Activated B cell treated with CpG ODN at 0.5 μM for 24 hours (primary cell): ENCODE measurements at places on chromosomes 1 and 21. TPM values are rescaled to one million over a fixed set of nuclear protein-coding genes. Genes with fewer than 3 reads are reported as not detected.

DNA sequence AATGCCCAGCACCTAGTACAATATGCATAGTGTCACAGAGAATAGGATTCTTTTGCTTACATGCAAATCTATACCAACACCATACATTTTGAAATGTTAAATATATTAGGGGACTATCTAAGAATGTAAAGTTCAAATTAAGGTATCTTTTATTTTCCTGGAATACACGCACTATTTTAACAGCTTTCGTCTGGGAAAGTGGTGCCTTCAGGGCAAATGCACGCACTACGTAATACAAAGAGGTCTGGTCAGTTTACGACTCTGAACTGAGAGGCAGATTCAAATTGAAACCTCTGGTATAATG lies 931 bp downstream of the FUBP1 start:
- no peak for DNase-seq

TEDDM1 gene
- not detected in 2 replicates for total RNA-seq

- DNase-seq, result no peak
Measured at GRCh38 chr1:169768161-169768560, 26.5 kb downstream of the METTL18 start.

DNA sequence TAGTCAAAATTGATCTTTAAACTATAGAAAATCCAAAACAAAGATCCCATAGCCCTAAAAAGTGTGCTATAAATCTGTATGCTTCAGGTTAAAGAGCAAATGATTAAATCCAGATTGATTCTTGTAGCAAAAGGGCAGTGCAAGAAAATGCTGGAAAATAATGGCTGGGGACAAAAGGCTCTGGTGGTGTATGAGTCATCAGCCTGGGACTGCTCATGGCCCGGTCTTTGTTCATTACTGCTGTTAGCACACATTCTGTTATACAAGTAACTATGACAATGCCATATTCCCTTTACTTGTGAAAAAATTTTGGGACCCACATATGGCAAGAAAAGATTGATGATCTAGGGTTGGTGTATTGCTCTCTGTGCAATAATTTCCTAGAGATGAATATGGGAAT lies 89.1 kb downstream of the RWDD3 start:
- no peak for DNase-seq

ROR1 gene
- 1.8 and 2.2 TPM in 2 replicates for total RNA-seq

FCGR3B gene
- total RNA-seq, result not detected in 2 replicates

- no peak for DNase-seq
Measured at GRCh38 chr1:177355575-177355974, 184.8 kb downstream of the BRINP2 start.

DNA sequence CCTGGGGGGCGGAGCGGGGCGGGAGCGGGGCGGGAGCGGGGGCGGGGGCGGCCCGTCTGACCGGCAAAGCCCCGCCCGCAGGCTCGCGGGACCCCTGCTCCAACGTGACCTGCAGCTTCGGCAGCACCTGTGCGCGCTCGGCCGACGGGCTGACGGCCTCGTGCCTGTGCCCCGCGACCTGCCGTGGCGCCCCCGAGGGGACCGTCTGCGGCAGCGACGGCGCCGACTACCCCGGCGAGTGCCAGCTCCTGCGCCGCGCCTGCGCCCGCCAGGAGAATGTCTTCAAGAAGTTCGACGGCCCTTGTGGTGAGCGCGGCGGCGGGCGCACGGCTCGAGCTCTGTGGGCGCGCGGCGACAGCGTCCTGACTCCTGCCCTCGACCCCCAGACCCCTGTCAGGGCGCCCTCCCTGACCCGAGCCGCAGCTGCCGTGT lies 21.2 kb downstream of the AGRN start:
- no peak for DNase-seq
